ENCODE measurements at places on chromosomes 2 and 18. TPM values are rescaled to one million over a fixed set of nuclear protein-coding genes. Genes with fewer than 3 reads are reported as not detected.
A peak's percentile ranks its signal among the peaks of the same experiment; 100 is the strongest.

Gene HK2
- 7.9 TPM for polyA plus RNA-seq

GRCh38 chr2:151634736-151635467, 99.4 kb downstream of the NEB start:
- DNase-seq = no peak

- DNase-seq = no peak
These were observed 57.4 kb downstream of the ATIC start for GRCh38 chr2:215369181-215369760.

GRCh38 chr18:41128126-41128525, 826.9 kb upstream of the PIK3C3 start:
- no peak for DNase-seq

Gene SIX3
- polyA plus RNA-seq = not detected

DNA sequence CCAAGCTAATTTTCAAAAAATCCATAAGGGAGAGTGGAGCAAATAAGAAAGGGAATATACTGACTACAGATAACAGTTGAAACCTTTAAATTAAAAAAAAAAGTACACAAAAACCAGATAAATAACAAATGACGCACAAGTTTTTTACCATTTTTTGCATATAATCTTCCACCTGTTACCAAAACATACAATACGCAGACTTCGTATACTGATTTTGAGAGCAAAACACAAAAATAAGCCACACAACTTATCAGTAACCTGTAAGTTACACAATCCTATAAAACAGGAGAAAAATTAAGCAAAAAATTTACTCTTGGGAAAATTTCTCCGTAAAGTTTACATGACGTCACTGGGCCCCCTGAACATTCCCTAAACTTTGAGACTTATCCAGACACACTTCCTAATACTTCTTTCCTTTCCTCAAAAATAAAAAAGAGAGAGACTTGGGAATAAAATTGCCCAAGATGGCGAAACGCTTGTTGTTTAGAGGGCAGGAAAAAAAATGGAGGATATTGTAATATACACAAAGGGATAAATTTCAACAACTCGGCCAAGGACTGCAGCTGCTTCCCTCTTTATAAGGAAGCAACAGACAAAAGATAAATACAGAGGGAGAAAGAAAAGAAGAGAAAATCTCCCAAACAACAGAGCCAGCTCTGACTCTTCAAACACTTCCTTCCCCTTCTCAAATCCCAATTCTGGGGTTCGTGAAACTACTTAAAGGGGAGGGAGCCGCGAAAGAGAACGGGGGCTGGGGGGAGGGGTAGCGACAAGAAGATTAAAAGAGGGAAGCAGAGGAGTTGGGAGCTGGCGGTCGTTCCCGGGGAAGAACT, 1.6 kb downstream of the BAZ2B start:
- DNase-seq = peak; percentile 90

- DNase-seq = no peak
These were observed 35.4 kb downstream of the PREPL start for GRCh38 chr2:44325897-44326296.
